ENCODE measurements at places on chromosomes 5 and 9.

DNA sequence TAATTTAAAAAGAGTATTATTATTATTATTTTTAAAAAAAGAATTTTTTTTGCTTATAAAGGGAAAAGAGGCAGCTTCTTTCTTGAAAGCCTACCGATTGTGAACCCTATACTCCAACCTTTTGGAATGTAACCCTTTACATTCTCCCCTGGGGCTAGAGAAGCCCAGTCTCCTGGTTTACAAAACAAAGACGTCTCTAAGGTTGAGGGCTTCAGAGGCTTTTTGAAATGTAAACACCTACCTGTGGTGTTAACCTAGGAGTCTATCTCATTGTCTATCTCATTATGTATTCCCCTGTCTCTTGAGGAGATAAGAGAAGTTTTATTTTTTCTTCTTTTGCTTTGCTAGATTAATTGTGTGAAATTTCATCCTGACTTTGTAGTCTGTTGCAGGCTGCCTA, 4.7 kb downstream of the TNFSF8 start:
- DNase-seq: no peak

GRCh38 chr9:127858041-127858512, 3.6 kb upstream of the ENG start:
- no peak for DNase-seq

GRCh38 chr5:6989230-6989629, 276.0 kb downstream of the TENT4A start:
- DNase-seq: no peak

DNA sequence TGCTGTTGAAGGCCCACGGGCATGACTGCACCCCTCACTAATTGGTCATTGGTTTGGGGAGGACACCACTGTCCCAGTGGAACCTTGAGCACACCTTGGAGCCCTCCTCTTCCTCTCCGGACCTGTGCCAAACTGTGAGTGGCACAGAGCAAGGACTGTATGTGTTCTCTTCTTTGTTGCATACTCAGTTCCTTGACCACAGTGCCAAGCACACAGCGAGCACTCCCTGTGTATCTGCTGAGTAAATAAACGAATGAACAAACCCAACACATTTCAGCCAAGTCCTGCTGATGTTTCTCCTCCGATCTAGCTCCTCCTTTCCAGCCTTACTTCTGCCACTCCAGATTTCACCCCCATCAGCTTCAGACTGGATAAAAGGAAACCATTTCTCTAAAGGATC, 2.7 kb upstream of the TRIM52 start:
- no peak for DNase-seq

- DNase-seq: no peak
Measured at GRCh38 chr9:18499062-18499461, 25.1 kb downstream of the ADAMTSL1 start.

DNA sequence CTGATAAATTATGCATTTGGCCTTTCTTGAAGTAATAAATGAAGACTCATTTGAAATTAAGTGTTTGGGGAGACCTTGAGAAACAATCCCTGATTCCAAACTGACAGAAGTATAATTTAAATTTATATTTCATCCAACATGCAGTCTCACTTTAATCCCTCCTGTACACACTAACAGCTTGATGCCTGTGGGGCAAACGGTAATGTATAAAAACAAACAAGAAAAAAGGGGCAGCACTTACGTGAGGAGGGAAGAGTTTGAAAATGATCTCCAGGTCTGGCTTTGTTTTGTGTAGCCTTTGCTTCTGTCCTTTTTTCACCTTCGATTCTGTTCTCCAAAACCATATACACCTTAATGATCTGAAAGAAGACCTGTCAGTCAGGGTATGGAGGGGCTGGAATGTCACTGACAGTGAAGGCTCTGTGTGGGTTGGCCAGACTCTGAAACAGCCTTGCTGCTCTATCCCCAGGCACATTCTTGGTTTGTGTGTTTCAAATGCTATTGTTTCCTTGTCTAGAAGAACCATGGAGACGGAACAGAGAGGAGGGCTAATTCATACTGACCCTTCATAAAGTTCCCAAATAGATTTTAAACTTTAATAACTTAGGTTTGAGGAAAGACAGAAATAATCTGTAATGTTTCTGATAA, 338.2 kb upstream of the WWC1 start:
- DNase-seq: no peak

DNA sequence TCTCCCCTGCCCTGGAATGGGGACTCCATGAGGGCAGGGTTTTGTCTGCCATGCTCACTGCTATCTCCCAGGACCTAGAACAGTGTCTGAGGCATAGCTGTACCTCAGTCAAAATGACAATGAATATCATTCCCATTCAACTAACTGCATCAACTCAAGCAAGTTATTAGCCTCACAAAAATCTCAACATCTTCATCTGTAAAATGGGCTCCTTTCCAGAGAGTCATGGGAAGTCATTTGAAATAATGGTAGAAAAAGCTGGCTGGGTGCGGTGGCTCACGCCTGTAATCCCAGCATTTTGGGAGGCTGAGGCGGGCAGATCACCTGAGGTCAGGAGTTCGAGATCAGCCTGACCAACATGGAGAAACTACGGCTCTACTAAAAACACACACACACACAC, 9.4 kb downstream of the SH2D3C start:
- DNase-seq: no peak

DNA sequence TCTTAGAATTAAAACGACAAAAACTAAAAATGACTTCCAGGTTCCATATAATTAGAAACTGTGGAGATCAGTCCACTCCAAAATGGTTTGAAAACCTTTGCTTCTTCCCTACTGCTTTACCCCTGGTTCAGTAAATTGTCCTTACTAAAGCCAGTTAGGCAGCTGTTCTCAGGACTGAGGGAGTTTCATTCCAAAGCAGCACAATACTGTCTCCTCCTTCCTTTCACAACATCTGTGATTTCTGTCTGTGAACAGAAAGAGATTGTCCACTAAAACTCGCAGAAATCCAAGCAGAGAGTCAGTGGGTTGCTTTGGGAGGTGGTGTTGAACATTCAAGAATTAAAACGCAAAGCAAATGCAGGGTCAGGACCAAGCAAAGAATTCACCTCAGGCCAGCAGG, 740.8 kb upstream of the ZNF608 start:
- no peak for DNase-seq
